ENCODE measurements at places on chromosomes 12 and 14.

DNA sequence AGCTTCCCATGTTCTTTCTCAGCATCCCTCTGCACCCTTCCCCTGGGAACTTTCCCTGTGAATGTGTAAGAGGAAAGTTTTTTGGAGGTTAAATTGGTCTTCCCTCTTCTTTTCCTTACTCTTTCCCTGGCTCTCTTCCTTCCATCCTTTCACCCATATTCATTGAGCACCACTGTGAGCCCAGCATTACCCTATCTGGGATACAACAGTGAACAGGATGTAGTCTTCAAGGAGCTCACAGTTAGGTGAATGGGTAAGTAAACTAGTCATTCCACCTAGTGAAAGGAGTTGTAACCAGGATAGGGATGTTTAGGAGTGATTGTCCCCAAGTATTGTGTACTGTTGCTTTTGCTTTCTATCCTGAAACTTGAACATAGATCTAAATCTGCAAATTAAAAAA, 123.8 kb downstream of the MYRFL start:
- DNase-seq: no peak

- DNase-seq: no peak
These were observed 17.8 kb downstream of the ANKLE2 start for GRCh38 chr12:132743831-132744230.

DNA sequence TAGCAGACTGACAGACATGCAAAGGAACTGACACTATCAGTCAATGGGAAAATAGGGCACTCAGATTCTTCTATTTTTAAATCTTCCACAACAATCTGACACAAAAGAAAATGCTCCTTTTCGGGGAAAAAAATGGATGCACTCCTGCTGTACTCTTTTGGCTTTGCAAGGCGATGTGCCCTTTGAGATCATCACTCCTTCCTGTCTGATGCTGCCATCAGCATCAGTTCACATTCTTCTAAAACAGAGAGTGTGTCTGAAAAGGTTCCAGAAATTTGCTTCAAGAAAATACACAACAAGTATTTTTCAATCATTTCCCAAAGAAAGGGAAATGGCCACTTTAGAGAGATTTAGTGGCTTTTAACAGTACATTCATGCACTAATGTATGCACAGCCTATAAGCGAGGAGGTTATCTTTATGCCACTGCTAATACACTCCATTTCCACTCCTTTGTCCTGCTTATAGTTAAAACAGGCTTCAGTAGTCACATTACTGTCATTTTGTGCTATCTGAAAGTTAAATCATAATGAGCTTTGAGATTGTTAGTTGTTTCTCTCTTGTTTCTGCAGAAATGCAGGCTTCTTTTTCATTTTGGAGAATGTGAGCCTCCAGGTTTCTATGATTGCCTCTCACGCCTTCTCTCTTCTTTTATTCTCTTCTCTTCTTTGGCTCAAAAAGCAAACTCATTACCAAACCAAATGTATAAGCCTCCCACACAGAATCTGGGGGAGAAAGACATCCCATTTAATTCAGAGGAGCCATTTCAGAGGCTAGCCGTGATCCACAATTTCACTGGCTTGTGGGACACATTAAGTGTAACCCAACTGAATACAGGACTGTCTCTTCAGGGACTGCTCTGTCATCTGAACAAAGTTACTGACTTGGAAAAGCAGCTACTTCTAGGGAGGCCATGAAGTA, 110.9 kb upstream of the CCDC196 start:
- DNase-seq: no peak

DNA sequence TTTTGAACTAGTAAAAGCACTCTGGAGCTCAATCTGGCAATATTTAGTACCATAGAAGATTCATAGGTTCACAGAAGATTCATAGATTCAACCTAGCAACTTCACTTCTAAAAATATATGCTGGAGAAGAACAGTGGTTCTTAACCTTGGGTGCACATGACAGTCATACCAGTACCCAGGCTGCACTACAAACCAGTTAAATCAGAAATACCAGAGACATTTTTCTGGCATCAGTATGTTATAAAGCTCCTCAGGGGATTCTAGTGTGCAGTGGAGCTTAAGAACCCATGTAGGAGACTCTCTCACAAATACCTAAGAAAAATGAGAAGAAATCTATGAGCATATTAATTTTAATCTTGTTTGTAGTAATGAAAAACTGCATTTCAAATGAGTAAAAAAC, 46.6 kb downstream of the CNTN1 start:
- no peak for DNase-seq

- no peak for DNase-seq
These were observed 110.4 kb downstream of the BCAT1 start for GRCh38 chr12:24838531-24838950.

Data from amygdala (tissue), 56 donors.